ENCODE measurements at places on chromosomes 5 and 9. TPM values are rescaled to one million over a fixed set of nuclear protein-coding genes. Genes with fewer than 3 reads are reported as not detected.
A peak's percentile ranks its signal among the peaks of the same experiment; 100 is the strongest.

Gene GABRA6
- not detected for total RNA-seq

GRCh38 chr5:55227664-55228430, 732 bp upstream of the MCIDAS start:
- no peak for DNase-seq
- H3K4me1 ChIP-seq = peaks cover 14% of the 10 kb centered on the region
- no peaks in the 10 kb centered on the region for H3K36me3 ChIP-seq
- no peak overlapping the region for H3K27ac ChIP-seq
- no peaks in the 10 kb centered on the region for H3K27me3 ChIP-seq
- peak overlapping the region; percentile 80 for H3K4me3 ChIP-seq

GRCh38 chr9:109440797-109441287, 57.3 kb downstream of the PTPN3 start:
- no peaks in the 10 kb centered on the region for H3K27me3 ChIP-seq
- H3K27ac ChIP-seq = peak overlapping the region; percentile 28
- DNase-seq = peak; percentile 76

GRCh38 chr5:24899180-24899579, 254.4 kb upstream of the CDH10 start:
- no peaks in the 10 kb centered on the region for H3K27me3 ChIP-seq
- no peaks in the 10 kb centered on the region for H3K4me1 ChIP-seq
- DNase-seq = no peak
- H3K4me3 ChIP-seq = no peak overlapping the region

Gene QRFP
- total RNA-seq = not detected

DNA sequence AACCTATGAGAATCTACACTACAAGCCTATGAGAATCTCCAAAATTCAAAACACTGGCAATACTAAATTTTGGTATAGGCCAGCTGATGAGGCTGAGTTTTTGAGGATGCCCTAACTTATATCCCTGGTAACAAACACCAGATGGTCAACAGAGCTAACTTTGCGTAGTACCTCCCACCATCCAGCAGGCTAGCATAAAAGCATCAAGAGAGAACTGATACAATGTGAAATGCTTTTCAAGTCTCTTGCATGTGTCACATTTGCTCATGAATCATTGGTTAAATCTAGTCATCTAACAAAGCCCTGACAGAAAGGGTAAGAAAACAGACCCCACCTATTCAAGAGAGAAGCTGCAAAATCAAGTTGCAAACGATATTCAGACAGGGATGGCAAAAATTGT, 1609.7 kb upstream of the CDH9 start:
- H3K27ac ChIP-seq = no peak overlapping the region
- DNase-seq = no peak
- H3K27me3 ChIP-seq = no peaks in the 10 kb centered on the region
- no peak overlapping the region for H3K4me3 ChIP-seq
- no peaks in the 10 kb centered on the region for H3K36me3 ChIP-seq

DNA sequence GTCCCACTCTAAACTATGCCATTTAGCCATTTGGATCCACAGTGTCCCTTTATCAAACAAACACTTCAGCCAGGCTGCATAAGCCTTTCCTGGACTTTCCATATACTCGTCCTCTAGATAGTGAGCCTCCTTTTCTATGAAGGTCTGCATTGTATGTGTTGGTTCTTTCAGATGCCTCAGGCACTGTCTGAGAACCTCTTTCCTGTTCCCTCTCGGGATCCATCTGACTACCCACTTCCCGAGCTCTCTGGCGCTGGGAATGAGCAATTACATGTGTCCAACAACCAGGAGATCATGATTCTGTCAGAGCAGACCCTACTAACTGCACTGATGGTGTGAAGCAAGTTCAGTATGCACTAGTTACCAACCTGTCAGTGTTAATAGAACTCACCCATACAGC, 14.2 kb downstream of the SMC2 start:
- H3K36me3 ChIP-seq = no peaks in the 10 kb centered on the region
- H3K4me1 ChIP-seq = no peaks in the 10 kb centered on the region
- H3K4me3 ChIP-seq = no peak overlapping the region
- no peak overlapping the region for H3K27ac ChIP-seq
- H3K27me3 ChIP-seq = no peaks in the 10 kb centered on the region

GRCh38 chr9:87259543-87260518, 237.8 kb upstream of the DAPK1 start:
- H3K27ac ChIP-seq = no peak overlapping the region
- H3K4me3 ChIP-seq = no peak overlapping the region
- DNase-seq = no peak
- no peaks in the 10 kb centered on the region for H3K36me3 ChIP-seq

GRCh38 chr5:23994581-23995370, 487.4 kb downstream of the PRDM9 start:
- DNase-seq = no peak
- no peaks in the 10 kb centered on the region for H3K27me3 ChIP-seq
- H3K36me3 ChIP-seq = no peaks in the 10 kb centered on the region

DNA sequence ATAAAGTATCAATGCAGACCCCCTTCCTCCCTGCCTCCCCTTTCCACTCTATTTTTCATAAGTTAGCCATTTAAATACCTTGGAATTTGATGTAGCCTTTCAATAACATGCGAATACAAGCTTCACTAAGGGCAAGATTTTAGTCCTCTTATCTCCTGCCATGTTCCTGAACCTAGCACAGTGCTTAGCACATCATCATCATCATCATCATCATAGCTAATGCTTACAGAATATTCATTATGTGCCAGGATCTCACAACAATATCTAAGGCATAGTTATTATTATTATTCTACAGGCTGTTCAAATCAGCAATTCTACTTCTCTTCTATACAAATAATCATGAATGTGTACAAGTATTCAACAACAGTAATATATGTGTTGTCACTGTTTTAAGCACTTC, 20.4 kb downstream of the KLHL3 start:
- no peak overlapping the region for H3K27ac ChIP-seq
- no peak overlapping the region for H3K4me3 ChIP-seq
- H3K4me1 ChIP-seq = no peaks in the 10 kb centered on the region
- no peaks in the 10 kb centered on the region for H3K27me3 ChIP-seq

Gene MGAT1
- total RNA-seq = 103 TPM

Gene TLX3
- not detected for total RNA-seq

GRCh38 chr5:137613554-137614265, 114.6 kb upstream of the SPOCK1 start:
- H3K27ac ChIP-seq = no peak overlapping the region
- peaks cover 3% of the 10 kb centered on the region for H3K4me1 ChIP-seq
- no peak overlapping the region for H3K4me3 ChIP-seq
- no peak for DNase-seq
- no peaks in the 10 kb centered on the region for H3K36me3 ChIP-seq

- no peak overlapping the region for H3K4me3 ChIP-seq
- H3K27me3 ChIP-seq = no peaks in the 10 kb centered on the region
- H3K36me3 ChIP-seq = no peaks in the 10 kb centered on the region
- peak overlapping the region; percentile 2 for H3K27ac ChIP-seq
Measured at GRCh38 chr9:97811533-97812246, 41.3 kb upstream of the FOXE1 start.

Gene PCDHB15
- not detected for total RNA-seq

DNA sequence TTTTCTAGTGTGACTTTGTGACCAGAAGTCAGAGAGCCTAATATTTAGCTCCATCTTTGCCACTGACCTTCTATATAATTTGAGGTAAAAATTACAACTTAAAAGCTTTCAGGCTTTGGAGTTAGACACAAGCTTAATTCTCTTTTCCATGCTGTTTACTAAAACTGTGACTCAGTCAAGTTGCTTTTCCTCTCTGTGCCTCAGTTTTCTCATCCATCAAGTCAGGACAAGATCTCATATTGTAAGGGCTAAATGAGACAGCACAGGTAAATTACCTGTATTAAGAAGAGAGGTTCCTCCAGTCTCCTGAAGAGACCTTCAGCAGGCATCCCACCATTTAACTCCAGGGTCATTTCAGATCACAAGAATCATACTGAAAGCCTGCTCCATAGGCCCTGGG, 339.2 kb downstream of the ASTN2 start:
- no peak overlapping the region for H3K4me3 ChIP-seq
- H3K4me1 ChIP-seq = no peaks in the 10 kb centered on the region
- DNase-seq = no peak
- peaks cover 31% of the 10 kb centered on the region for H3K27me3 ChIP-seq

Gene CBY3
- total RNA-seq = not detected

DNA sequence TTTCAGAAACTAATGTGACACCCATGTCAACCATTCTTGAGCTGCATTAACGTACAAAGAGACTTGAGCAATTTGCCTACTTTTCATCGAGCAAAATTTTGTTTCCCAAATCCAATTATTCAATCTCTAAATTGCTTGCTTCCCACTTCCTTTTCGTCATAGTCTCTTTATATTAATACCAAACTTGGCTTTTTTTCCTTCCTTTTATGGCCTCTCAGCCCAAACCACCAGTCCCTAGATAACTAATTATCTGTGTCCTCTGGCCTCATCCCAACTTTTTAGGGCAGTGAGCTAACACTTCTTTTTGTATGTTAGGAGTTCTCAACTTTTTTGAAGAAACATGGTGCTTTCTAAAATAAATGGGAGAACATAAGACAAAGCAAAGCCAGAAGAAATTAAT, 155.5 kb upstream of the S1PR3 start:
- no peaks in the 10 kb centered on the region for H3K27me3 ChIP-seq
- H3K27ac ChIP-seq = no peak overlapping the region
- no peak for DNase-seq
- H3K4me1 ChIP-seq = peaks cover 11% of the 10 kb centered on the region

Gene KCNV2
- not detected for total RNA-seq

DNA sequence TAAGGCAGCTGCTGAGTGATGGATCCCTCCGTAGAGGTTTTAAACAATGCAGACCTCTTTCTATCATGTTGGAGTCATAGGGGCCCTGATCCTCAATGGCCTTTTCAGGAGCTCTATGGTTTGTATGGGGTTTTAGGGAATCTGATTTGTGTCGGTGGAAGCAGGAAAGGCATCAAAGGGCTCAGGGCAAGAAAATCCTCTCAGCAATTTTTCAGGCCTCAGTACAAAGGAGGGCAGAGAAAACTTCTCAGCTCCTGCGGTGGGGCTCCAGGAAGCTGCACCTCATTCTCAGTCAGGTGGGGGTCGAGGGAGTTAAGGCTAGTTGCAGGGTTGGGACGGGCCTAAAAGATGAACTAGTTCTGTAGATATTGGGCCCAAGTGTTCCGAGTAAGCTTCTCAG, 35.0 kb downstream of the GLRA1 start:
- no peaks in the 10 kb centered on the region for H3K36me3 ChIP-seq
- H3K4me1 ChIP-seq = no peaks in the 10 kb centered on the region
- no peak overlapping the region for H3K4me3 ChIP-seq
- no peak for DNase-seq
- no peaks in the 10 kb centered on the region for H3K27me3 ChIP-seq

Gene RAI14
- 145 TPM for total RNA-seq

DNA sequence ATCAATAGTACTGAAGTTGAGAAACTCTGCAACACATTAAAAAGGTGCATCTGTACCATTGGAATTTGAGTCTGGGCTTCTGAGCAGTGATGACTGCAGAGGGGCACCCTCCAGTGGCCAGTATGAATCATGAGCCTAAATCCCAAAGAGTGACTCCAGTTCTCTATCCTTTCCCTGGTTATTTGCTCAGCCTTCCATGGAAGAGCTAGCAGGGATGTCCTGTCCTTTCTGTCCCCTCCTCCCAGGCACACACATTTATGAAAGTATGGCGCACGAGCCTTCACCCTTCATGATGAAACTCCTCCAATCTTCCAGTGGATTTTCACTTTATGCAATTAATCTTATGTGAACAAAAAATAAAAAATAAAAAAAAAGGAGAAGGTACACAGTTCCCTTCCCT, 81.0 kb downstream of the ESM1 start:
- no peaks in the 10 kb centered on the region for H3K36me3 ChIP-seq
- H3K27ac ChIP-seq = no peak overlapping the region
- peaks cover 8% of the 10 kb centered on the region for H3K27me3 ChIP-seq
- DNase-seq = peak; percentile 3
- H3K4me1 ChIP-seq = no peaks in the 10 kb centered on the region

- no peak overlapping the region for H3K4me3 ChIP-seq
- no peaks in the 10 kb centered on the region for H3K27me3 ChIP-seq
- H3K27ac ChIP-seq = no peak overlapping the region
- no peak for DNase-seq
- H3K36me3 ChIP-seq = no peaks in the 10 kb centered on the region
Measured at GRCh38 chr9:70683841-70684240, 269.4 kb upstream of the KLF9 start.

DNA sequence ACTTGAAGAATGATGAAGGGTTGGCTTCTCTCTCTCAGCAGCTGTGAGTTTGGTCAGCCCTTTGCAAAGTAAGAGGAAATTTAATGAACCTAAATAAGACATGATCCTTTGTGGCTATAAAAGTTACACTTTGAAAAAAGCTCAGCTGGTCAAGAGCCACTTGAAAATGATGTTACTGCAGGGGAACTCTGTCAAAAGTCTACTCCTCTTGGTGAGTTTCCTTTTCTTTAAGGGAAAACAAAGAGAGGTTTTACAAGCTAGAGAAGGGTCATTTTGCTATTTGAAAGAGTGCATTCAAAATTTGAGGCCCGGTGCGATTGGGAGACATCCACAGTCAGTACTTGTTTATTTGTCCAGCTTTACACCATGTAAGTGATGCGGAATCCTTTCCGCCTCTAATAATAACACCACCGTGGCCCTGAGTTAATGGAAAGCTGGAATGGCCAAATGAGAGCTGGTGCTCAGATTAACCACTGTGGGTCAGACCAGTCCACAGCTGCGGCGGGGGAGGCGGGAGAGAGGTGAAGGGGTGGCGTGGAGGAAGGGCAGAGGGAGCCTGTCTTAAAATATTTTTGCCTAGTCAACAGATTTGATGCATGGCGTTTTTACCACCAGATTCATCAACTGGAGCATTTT, 404.0 kb downstream of the TLE4 start:
- H3K27me3 ChIP-seq = peaks cover 44% of the 10 kb centered on the region
- no peak overlapping the region for H3K27ac ChIP-seq
- no peak overlapping the region for H3K4me3 ChIP-seq
- no peaks in the 10 kb centered on the region for H3K36me3 ChIP-seq
- DNase-seq = no peak

DNA sequence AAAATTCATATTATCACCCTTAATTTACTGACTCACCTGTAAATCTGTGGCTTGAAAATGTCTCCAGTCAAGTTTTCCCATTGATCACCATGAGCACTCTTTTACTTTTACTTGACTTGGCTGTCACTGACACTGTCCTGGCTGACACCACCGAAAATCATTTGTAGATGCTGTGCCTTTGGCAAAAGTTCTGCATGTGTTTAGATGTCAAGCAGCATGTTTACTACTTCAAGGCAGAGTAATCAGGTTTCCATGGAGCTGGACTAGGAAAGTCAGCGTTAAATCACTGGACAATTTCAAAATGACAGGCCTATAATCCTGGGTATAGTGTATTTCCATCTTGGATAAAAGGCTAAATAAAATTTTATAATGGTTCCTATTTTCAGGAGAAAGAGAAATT, 1530.6 kb upstream of the CDH6 start:
- no peaks in the 10 kb centered on the region for H3K36me3 ChIP-seq
- DNase-seq = no peak
- no peak overlapping the region for H3K27ac ChIP-seq
- no peaks in the 10 kb centered on the region for H3K27me3 ChIP-seq
- H3K4me3 ChIP-seq = no peak overlapping the region

GRCh38 chr5:90356622-90357021, 52.9 kb downstream of the CETN3 start:
- H3K4me1 ChIP-seq = no peaks in the 10 kb centered on the region
- no peak overlapping the region for H3K27ac ChIP-seq
- H3K36me3 ChIP-seq = no peaks in the 10 kb centered on the region
- H3K27me3 ChIP-seq = no peaks in the 10 kb centered on the region
